ENCODE measurements at places on chromosomes 2 and 18. TPM values are rescaled to one million over a fixed set of nuclear protein-coding genes. Genes with fewer than 3 reads are reported as not detected.

SF3B1 gene
- total RNA-seq: 212 TPM

SLC38A11 gene
- 0.40 TPM for total RNA-seq

AQP4 gene
- 253 TPM for total RNA-seq

TUBB6 gene
- total RNA-seq: 135 TPM

ADAM23 gene
- 0.15 TPM for total RNA-seq

CFAP65 gene
- total RNA-seq: 18.7 TPM

MRPS5 gene
- total RNA-seq: 46.6 TPM

PLEK gene
- total RNA-seq: 14.7 TPM

PAIP2B gene
- 5.9 TPM for total RNA-seq

CHRNA1 gene
- not detected for total RNA-seq

FAM124B gene
- 1.8 TPM for total RNA-seq

SOX11 gene
- total RNA-seq: not detected

YPEL5 gene
- total RNA-seq: 105 TPM

GBX2 gene
- total RNA-seq: not detected

LHCGR gene
- total RNA-seq: not detected

TANK gene
- total RNA-seq: 151 TPM

PRKAG3 gene
- not detected for total RNA-seq

ALK gene
- 0.30 TPM for total RNA-seq

HDAC4 gene
- 16.1 TPM for total RNA-seq

FSHR gene
- total RNA-seq: not detected

PLB1 gene
- 3.6 TPM for total RNA-seq

VWA3B gene
- 7.8 TPM for total RNA-seq
